Left cardiac atrium (tissue), 4 donors: ENCODE measurements at places on chromosomes 3 and 15.

DNA sequence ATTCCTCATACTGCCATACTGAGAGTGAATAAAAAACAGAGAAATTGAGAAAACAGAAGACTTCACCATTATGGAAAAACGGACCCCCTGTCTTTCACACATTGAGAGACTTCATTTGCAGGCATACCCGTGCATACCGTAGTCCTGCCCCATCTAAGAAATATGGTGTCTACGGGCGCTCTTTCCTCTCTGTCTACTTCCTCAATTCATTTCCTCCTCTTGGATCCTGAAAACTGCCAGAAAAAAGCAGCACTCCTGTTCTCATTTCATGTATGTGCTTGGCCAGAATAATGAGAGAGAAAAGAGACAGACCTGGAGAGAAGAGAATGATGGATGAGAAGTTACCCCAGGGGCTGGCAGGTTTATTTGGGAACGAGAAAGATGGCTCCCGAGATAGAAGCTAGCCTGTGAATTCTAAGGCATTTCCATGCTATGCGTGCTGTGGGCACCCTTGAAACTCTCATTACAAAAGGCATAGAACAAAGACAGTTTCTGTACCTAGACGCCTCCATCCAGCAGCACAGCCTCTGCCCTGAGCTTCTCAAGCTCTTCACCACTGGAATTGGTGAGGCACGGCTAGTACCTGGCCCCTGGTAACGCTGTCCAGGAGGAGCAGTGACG, 62.5 kb upstream of the EPHB3 start:
- no peak for DNase-seq

DNA sequence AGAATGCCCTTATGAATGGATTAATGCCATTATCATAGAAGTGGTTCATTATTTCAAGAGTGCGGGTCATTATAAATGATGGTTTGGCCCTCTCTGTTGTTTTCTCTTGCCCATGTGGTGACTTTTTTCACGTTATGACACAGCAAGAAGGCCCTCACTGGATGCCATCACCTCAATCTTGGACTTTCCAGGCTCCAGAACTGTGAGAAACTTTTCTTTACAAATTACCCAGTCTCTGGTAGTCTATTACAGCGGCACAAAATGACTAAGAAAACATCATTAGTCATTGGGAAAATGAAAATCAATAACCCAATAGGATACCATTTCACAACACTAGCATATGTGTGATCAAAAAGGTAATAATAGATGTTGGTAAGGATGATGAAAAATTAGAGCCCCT, 119.0 kb upstream of the LPP start:
- no peak for DNase-seq

- DNase-seq = no peak
Observed at GRCh38 chr15:100966997-100967396, 47.8 kb downstream of the LRRK1 start.

DNA sequence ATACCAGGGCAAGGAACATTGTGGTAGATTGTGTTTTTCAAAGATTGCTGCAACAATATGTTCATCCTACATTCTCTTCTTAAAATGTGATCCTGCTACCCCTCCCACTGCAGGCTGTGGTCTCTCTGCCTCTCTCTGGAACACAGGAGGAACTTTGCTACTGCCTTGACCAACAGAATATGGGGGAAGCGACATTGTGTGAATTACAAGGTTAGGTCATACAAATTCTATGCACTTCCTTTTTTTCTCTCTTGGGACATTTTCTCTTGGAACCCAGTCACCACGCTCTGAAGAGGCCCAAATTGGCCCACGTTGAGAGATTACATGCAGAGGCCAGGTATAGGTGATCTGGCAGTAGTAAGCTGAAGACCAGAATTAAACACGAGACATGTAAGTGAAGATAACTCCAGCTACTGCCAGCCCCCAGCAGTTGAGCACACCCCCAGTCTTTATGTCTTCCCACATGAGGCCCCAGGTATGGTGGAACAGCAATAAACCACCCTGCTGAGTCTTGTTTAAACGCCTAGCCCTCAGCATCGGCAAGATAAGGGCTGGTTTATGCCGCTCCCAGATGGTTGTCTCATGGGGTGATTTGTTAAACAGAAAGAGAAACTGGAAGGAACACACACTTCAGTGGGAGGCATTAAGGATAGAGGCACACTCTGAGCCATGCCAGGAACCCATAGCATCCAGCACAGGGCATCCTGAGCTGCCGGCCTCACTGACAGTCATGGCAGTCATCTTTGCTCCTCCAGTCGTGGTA, 59.9 kb downstream of the FAM43A start:
- DNase-seq = no peak

- no peak for DNase-seq
Observed at GRCh38 chr3:132289316-132289715, 27.9 kb upstream of the ACP3 start.

- no peak for DNase-seq
Observed at GRCh38 chr15:31283043-31283442, 43.6 kb upstream of the KLF13 start.

DNA sequence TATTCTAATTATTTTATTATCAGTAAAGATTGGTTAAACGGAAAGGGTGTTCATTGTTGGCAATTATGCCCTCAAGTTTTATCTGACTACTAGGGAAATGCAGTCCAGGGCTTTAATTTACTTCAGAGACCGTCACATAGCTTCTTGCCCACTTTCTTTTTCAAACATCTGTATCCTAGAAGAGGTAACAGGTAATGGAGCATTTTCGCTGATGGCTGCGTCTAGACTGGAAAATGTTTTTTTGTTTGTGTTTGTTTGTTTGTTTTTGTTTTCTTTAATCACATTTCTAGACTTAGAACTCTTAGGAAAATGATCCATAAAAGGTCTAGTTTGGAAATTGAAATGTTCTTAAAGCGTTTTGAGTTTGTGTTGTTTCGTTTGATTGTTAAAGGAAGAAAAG, 71.4 kb downstream of the ANXA2 start:
- no peak for DNase-seq

GRCh38 chr15:67472957-67473356, 48.0 kb upstream of the C15orf61 start:
- DNase-seq = no peak

DNA sequence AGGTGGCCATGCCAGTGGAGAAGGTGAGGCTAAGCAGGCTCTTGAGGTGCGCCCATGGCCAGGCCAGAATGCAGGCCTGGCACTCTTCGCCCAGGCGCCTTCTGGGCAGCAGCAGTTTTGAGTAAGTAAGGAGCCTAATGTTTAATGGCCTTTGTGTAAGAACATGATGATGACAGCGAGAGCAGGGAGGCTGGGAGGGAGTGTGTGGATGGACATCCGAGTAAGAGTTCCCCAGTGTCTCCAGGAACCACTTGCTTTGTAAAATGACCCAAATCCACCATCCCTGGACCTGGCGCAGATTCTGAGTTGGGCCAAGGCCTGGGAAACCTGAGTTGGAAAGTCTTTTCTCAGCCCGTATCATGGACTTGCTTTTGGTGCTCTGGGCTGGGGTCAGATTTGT, 24.1 kb downstream of the KLF13 start:
- DNase-seq = no peak

DNA sequence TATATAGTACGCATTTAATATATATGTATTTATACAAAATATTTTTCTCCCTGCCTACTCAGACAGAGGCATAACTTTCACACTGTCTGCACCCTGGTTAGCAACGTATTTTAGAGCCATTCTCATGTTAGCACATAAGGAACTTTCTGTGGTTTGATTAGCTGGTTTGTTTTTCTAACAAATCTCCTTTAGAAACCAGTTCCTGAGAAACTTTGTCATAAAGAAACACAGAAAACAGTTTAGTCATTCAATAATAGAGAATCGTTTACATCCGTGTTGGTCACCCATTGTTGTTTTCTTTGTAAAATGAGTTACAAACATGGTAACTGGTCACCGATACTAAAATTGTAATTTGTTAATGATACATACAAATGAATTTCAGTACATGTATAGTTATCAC, 5.9 kb upstream of the NGRN start:
- no peak for DNase-seq

DNA sequence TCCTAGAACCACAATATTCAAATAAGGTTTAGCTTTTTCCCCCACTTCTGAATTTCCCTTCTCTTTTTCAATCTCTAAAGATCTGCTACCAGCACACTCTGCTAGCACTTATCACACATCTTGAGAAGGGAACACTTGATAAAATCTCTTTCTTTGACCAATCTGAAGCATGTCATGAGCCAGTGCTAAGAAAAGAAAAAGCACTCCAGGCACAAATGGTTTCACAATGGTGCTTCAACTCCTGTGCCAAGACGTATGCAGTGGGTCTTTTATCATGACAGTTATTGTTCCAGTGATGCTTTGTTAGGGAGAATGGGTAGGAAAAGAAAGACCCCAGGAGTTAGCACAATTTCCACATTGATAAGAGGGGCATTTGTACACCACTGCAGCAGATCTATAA, 248.4 kb downstream of the ZNF385D start:
- no peak for DNase-seq

DNA sequence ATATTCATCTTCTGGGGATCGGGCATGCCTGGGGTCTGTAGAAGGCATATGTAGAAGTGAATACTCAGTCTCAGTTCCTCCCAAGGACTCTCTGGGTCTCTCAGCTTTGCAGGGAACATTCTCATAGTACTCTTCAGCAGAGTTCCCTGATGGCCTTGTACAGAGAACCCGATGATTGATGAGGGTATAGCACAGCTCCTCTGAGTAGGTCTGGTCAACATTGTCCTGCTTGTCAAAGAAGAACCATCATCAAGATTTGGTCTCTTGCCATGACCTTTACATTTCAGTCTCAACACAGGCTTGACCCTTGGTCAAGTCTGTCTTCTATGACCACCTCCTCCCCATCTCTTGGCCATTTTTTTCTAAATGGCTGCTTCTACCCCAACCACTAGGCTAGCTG, 9.5 kb downstream of the GCSAM start:
- DNase-seq = no peak

DNA sequence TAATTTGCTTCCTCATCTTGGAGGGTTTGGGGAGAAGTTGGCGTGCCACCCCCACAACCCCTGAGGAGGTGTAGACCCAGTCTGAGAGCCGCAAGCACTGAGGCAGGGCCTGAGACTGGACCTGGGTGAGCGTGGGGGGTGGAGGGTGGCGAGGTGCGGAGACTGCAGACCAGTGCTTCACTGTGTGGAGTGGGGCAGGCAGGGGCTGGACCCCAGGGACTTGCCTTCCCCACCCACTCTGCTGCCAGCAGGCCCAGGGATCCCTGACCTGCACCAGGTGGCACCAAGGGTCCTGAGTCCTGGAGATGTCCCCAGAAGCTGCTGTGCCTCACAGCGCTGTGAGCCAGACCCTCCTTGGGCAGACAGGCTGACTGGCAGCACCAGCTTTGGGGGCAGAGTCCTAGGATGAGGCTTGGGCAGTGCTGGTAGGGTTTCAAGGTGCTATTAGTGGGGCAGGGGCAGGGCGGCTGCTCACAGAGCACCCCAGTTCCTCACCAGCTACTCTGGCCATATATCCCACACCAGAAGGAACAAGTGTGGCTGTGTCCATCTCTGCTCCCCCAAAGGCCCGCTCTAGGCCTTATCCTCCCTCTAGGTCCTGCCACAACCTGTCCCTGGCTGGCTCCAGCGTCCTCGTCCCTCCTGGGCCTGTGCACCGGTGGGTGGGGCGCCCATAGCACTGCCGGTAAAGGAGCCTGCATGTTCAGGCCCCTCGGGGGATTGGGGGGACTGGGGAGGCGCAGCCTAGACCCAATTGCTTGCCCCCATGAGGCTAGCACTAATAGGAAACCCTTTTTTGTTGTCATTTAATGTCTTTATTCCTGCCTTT, 11.8 kb downstream of the ZBTB47 start:
- DNase-seq = no peak

DNA sequence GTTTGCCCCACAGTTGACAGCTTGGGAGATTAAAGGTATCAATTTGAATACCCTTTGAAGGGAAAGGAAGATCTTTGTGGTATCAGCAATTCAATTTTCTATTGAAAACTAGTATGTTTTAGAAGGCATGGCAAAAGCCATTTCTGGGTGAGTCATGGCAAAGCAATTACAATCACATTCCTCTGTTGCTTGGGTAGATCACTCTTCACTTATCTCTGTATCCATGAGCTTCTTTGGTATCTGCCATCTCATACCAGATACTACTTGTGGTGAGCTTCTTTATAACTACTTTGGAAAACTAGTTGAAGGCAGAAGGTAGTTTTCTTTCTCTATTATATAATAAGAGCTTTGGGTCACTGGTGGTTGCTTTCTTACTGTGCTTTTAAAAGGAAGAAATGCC, 28.3 kb upstream of the LSAMP start:
- no peak for DNase-seq

GRCh38 chr3:191372122-191372521, 41.8 kb upstream of the UTS2B start:
- no peak for DNase-seq

DNA sequence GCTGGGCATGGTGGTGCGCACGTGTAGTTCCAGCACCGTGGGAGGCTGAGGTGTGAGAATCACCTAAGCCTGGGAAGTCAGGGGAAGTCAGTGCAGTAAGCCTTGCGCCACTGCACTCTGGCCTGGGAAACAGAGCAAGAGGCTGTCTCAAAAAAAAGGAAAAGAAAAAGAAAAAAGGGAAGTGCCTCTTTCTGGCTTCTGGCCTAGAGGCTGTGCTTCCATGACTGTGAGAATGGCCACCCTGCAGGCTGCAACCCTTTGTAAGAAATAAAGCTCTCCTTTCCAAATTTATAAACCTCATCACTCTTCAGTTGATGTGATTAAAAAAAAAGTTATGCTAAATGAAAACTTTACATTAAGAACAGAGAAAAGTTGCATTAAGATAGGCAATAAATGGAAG, 774.3 kb downstream of the TUSC7 start:
- DNase-seq = no peak

- no peak for DNase-seq
Observed at GRCh38 chr3:115655761-115656282, 32.5 kb downstream of the GAP43 start.

DNA sequence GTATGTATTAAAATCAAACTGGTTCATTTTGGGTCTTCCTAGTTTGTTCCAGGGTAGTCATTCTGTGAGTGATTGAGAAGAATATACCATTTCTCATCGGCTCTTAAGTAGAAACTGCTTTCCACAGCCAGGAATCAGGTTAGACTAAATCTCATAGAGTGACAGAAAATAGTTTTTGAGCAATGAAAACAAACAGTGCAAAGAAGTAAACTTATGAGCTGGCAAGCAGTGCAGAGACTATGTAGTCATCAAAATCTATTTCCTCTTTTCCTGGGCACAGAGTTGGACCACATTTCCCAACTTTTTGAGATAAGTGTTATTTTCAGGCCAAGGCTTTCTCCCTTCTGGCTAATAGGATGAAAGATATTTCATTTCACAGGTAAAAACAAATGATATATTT, 66.5 kb downstream of the UBE3A start:
- no peak for DNase-seq
